ENCODE measurements at places on chromosomes 16 and 17.

GRCh38 chr16:74623214-74623838 is 16.4 kb upstream of the GLG1 start:
- no peak for DNase-seq

DNA sequence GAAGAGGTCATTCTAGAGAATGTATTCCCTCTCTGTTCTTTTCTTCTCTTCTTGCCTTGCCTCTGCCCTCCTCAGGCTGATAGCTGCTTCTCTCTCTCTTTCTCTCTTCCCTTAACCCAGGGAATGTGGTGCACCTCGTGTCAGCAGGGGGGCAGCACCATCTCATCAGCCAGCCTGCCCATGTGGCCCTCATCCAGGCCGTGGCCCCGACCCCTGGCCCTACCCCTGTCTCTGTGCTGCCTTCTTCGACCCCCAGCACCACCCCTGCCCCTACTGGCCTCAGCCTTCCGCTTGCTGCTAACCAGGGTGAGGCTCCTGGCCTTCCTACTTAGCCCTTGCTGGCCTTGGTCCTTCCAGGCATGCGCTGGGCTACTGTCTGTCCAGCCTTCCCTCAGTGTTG is 23.5 kb downstream of the SRCAP start:
- no peak for DNase-seq

- no peak for DNase-seq
Measured at GRCh38 chr16:75578725-75579124, 12.5 kb downstream of the GABARAPL2 start.

DNA sequence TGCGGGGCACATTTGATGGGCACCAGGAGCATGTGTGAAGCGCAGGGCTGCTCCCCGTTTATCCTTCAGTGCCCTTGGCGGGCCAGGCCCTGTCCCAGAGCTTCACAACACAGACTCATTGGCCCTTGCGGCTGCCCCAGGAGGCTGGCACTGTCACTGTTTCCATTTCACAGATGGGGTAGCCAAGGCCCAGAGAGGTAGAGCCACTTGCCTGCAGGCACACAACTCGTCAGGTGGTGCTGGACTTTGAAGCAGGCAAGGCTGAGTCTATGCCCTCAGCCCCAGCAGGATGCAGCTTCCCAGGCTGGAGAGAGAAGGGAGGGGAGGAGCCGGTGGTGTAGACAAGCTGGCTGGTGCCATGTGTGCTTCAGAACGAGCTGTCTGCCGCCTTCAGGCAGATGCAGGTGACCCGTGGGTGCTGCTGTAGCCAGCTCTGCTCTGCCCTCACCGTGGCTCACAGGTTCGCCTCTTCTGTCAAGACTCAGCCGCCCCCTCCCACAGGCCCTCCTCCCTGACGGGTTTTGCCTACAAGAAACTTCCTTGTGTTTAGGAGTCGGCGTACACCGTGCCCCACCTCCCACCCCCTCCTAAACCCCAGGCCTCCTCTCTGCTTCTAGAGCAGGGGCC is 232.3 kb upstream of the CIBAR2 start:
- DNase-seq: no peak

DNA sequence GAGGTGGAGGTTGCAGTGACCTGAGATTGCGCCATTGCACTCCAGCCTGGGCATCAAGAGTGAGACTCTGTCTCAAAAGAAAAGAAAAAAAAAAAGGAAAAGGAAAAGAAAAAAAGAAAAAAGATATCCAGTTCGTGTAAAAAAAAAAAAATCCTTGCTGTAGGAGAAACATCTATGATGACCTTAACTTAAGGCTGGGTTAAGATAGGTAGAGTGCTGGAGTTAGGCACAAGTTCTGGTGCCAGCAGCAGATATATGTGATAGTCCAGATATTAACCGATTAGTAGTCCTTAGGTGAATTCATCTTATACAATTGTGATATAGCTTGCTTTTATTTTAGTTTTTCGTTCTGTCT is 17.2 kb downstream of the PSMD11 start:
- DNase-seq: no peak

GRCh38 chr17:57685499-57686132 is 59.5 kb downstream of the CCDC182 start:
- DNase-seq: no peak

DNA sequence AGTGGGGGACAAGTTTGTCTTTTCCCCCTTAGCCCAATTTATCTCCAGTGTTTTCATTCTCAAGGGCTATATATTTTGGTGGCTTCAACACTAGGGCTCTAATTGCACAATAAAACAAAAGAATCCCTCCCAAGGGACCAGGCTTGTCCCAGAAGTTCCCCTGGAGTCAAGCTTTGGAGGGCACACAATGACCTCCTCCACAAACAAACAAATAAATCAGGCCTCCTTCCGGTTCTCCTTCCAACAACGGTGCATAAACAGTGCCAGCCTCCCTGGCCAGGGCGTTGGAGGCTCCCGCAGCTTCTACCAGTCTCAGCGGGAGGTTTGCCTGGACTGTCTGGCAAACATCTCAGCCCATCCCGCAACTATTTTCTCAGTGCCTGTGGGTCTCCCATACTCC is 188.0 kb upstream of the FOXF1 start:
- DNase-seq: no peak

GRCh38 chr16:81723098-81723723 is 55.9 kb upstream of the PLCG2 start:
- peak; percentile 68 for DNase-seq

DNA sequence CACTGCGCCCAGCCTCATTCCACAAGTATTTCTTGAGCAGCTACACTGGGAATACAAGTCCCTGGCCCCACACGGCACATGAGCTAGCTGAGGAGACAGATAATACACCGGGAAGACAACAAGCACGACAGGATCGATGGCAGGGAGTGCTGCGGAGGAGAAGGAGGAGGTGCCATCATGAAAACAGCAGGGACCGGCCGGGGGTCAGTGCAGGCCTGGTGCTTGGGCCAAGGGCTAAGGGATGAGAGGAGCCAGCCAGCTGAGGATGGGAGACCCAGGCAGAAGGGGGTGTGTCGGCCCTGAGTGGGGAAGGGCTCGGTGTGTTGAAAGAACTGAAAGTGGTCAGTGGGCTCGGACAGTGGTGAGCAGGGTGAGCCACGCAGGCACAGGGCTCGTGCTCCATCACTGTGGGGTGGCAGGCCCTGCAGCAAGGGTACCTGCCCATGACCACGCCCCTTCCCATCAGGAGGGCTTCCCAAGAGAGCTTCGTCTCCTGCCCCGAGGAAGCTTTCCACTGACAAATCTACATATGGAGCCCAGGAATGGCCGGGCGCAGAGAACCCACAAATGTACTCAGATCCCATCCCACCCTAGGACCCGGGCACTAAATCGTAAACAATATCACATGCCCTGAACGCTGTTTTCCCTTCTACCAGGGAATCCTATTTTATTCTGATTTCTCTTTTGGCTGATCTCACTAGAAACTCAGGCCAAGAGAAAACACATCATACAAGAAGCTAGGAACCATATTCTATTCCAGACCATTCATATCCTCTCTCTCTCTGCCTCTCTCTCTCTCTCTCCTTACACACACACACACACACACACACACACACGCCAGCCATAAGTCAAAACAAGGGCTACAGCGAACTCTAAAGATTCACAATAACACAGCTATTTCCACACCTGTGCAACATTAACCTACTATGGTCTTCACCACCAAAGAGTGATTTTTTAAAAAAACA is 50.7 kb upstream of the TNRC6C start:
- DNase-seq: no peak

DNA sequence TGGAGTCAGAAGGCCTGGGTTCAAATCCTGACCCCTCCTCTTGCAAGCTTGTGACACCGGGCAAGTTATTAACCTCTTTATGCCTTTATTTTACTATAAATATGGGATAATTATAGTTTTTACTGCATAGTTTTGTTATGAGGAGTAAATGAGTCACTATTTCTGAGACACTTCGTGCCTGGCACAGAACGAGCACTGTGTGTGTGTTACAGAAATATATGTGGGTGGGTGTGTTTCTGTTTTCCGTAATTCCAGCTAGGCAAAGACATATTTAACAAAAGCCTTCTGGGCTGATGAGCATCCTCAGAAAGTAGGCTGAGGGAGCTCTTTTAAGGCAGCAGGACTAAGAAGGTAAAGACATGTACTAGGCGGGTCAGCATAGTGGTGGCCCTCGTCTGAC is 417.9 kb downstream of the MAF start:
- DNase-seq: no peak

DNA sequence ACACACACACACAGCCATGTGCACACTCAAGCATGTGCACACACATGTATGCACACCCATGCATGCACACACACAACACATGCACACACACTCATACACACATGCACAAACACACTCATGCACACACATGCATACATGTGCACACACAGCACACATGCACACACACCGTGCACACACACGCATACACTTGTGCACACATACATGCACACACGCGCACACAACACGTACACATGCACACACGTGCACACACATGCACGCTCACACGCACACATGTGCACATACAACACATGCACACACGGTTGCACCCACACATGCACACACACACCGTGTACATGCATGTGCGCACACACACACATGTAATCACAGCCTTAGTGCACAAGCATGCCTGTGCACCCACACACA is 230.4 kb upstream of the GSE1 start:
- DNase-seq: no peak

DNA sequence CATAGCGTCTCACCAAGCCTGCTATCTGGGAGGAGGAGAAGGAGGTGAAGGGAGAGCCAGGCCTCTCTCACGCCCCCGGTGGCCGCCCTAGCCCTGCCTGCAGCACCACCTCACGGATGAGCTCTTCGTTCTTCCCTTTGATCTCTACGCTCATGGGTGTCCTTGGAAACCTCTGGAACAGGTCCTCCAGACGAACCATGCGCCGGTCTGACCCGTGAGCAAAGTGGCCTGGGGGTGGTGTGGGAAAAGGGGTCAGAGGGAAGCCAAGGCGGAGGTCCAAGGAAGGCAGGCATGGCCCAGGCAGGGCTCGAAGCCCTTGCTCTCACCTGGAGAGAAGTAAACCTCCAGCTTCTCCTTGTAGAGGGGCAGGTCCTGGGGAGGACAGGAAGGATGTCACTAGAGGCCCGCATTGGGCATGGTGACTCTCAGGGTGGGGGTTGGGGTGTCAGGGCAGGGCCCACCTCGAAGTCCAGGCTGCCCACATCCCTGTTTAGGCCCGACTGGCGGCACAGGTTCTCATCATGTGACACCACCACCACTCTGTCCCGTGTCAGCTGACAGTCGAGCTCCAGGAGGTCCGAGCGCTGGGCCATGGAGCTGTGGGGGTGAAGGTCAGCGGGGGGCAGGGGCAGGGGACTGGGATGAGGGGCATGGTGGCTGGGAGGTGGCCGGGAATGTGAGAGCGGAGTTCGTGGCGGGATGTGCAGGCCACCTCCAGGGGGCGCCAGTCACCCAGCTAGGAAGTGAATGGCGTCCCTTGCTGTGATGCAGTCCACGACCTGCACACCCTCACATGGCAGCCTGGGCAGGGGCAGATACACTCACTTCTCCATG is 923 bp downstream of the GDPD3 start:
- DNase-seq: peak; percentile 48

DNA sequence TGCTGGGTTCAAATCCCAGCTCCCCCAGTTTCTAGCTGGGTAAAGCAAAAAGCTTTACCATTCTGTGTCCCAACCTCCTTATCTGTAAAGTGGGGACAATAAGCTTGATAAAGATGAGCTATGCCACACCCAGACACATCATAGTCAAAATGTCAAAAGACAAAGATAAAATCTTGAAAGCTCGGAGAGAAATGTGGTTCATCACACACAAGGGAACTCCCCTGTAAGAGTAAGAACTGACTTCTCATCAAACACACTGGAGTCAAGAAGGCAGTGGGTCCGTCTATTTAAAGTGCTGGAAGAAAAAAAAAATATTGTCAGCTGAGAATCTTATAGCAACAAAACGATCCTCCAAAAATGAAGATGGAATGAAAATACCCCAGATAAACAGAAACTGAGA is 25.3 kb downstream of the CACNG5 start:
- DNase-seq: no peak

Data from GM12864 (cell line).